ENCODE measurements at places on chromosomes 4 and X.

DNA sequence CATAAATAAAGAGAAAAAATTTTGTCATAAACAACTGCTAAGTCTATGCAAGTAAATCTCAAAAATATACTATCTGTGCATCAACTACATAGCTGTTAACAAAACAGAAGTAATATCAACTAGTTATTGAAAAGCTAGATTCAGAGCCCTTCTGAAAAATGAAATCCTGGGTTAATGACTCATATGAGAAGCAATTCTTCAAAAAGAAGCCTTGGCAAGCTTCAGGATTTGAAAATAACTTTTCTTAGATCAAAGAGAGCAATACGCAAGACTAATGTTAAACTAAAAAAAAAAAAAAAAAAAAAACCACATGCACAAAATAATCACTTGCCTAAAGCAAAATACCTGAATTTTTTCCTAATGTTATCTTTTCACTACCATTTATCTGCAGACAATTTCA is 566.1 kb upstream of the BOD1L1 start:
- no peak for DNase-seq

DNA sequence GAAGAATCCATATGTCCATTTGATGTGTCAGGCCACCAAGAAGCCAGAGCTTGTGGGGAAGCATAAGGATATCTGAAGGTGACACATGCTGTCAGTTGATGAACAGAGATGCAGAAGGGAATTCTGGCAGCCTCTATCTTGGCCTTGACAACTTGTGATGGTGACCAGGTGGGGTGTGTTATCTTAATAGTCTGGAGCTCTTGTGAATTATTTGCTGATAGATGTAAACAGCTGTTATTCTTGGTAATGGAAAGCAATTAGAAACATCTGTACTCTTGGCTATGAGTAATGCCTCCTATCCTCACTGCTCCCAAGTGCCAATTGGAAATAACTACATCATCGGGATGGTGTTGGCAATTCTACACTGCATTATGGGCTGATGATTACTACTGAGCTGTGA is 51.9 kb downstream of the NAA11 start:
- DNase-seq = no peak

DNA sequence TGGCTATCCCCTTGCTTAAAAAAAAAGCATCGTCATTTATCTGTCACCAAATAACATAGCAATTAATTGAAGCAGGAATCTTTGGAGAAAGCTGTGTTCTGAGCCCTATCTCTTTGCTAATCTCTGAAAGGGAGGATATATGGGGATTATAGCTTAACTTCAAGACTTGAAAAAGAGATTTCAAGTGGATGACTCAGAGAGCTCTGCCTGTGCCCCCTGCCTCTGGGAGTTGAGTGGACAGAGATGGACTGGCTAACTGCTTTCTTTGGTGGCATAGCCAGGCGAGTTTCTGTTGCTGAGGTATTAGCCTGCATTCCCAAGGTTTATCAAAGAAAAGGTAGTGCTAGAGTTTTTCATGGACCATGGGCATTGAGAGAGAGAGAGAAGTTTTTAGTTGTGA is 91.6 kb downstream of the DDIT4L start:
- DNase-seq = no peak

DNA sequence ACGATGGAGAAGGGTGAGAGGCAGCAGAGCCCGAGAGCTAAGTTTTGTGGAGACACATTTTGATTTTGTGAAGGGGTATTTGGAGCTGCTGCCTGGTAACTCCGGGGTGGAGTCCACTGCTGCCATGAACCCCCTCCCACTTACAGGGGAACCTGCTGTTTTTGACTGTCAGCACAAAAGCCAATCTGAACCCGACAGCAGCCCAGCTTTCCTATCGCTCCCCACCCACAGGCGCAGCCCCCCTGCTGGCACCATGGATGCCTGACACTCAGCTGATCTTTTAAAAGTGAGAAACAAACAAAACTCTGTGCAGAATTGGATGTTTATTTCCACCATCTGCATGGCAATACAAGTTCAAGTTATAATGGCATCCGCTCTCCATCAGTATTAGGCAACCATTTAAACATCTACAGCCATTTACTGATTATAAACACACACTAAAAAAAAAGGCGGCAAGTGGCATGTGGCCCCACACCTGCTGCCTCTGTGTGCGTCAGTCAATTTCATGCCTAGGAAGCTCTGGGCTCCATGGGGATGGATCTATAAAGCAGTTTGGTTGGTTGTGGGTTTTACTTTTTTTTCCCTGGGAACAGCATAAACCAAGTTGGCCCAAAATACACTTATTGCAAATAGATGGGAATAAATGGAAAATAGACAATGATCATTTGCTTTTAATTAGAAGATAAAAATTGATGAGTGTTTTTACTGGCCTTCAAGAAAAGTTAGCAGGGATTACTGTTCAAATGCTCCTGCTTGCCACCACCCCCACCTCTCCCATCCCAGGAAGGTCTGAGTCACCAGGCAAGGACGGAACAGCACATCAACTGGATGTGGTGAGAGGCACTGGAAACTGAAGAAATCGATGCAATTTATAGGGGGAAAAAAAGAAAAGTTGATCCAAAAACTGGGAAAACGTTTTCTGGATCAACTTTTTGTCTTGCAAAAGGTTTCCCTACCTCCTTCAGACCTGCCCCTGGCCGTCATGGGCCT is 46.0 kb downstream of the SEPSECS start:
- no peak for DNase-seq

GRCh38 chr4:156977435-156978160 is 6.0 kb upstream of the PDGFC start:
- no peak for DNase-seq

GRCh38 chr4:90328558-90328957 is 201.4 kb downstream of the CCSER1 start:
- DNase-seq = no peak

GRCh38 chr4:96003951-96004740 is 164.3 kb downstream of the PDHA2 start:
- no peak for DNase-seq

- DNase-seq = no peak
These were observed 1214.8 kb downstream of the STIM2 start for GRCh38 chr4:28075401-28075956.

DNA sequence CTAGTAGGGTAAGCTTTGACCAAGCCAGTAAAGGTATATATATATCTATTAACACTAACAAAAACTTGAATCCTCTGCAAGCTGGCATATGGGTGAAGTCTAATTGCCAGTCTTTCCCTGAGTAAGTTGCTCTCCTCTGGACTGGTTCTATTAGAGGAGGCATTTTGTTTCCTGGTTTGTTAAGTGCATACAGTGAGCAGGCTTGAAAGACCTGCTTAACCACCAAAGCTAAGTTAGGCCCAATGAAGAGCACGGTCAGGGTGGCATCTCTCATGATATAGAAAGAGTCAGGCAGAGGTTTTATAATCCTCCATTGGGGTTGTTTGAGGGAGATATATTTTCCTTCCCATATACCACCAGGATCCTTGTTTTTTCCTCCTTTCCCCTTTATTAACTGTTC is 9.6 kb upstream of the AREG start:
- no peak for DNase-seq

DNA sequence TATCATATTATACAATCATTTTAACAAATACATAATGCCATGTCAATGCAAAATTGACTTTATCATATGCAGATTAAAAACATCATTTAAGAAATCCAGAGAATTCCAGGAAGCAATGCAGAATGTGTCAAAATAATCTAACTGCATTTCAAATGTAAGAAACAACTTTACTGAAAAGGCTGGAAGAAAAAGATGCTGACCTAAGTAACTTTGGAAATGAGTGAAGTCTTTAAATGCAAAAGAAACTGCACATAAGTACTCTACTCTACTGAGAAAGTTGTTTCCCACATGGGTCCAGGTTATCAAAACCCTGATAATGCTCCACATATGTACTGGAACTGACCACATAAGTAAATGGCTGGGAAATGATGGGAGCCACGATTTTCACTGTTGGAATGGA is 149.9 kb downstream of the EVC2 start:
- no peak for DNase-seq

DNA sequence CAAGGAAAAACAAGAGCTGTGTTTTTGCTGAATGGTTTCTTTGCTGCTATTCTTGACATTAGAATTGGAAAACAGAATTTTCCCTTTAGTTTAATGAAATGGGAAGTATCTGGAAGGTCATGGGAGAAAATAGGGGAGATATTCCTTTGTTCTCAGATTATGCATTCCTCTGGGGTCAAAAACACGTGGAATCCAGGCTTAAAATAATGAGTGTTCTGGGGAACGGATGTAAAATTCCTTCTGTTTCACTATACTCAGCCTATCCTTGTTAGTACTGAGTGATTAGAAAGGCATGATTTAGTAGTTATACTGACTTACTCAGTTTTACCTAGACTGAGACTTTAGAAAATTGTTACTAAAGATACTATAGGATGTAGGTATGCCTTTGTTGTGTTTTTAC is 107.3 kb downstream of the ARHGAP10 start:
- DNase-seq = no peak

- no peak for DNase-seq
These were observed 146.6 kb upstream of the CPEB2 start for GRCh38 chr4:14855719-14856061.

GRCh38 chr4:8215001-8215427 is 15.9 kb downstream of the SH3TC1 start:
- no peak for DNase-seq

GRCh38 chr4:140602714-140603113 is 34.0 kb upstream of the UCP1 start:
- no peak for DNase-seq

GRCh38 chr4:7059662-7060061 is 8.2 kb downstream of the GRPEL1 start:
- DNase-seq = no peak

DNA sequence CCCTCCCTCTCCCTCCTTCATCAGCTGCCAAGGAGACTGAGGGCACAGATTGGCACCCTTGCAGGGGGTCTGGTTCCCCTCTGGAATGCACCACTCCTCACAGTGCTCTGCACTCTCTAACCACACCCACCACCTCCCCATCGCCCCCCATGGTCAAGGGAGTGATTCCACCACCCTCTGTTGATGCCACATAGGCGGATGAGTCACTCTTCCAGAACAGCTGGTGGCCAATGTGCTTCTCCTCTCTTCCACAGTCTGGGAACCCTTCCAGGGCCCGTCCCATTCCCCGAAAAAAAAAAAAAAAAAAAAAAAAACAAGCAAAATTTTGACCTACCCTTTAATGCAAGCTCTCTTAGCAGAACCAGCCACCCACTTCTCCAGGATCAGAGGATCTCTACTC is 341.3 kb upstream of the KLF3 start:
- DNase-seq = no peak

DNA sequence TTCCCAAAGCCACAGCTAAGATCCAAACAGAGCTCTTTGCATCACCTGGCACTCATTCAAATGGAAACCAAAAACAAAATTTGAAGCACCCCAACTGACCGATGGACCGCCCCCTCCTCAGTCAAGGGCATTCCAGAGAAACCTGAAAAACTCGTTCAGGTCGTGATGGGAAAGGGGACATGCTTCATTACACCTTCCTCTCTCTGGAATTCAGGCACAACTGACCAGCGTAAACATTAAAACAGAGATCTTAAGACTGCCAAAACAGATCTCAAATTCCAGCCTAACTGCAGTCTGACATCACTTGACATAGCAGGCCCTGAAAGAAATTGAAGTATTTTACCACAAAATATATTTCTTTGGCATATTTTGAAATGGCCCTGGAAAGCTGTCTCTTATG is 28.5 kb downstream of the PTTG2 start:
- DNase-seq = no peak

- no peak for DNase-seq
These were observed 46.5 kb downstream of the RAI2 start for GRCh38 chrX:17814557-17814956.

GRCh38 chrX:153782313-153782712 is 1.5 kb downstream of the SRPK3 start:
- no peak for DNase-seq

DNA sequence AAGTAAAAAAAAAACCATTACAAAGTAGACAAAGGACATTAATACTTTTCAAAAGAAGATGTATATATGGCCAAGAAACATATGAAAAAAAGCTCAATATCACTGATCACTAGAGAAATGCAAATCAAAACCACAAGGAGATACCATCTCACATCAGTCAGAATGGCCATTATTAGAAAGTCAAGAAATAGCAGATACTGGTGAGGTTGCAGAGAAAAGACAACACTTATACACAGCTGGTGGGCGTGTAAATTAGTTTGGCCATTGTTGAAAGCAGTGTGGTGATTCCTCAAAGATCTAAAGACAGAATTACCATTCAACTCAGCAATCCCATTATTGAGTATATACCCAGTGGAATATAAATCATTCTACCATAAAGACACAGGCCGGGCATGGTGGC is 39.3 kb downstream of the TASL start:
- no peak for DNase-seq

DNA sequence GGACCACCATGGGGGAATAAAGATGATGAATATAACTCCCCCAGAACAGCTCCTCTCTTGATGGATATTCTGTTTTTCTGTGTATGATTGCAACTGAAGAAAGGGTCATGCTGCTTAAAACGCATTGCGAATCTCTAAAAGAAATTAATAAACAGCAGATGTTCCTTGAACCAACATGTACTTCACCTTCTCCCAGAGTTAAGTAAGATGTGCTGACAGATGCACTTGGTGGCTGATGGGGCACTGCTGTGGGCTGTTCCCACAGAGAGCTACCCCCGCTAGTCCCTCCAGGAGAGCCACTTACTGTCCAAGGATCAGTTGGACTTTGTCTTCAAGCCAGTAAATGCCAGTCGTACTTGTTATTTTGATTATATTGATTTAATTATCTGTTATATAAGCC is 26.3 kb upstream of the C4orf54 start:
- DNase-seq = no peak

GRCh38 chr4:33930497-33930896 is 2313.8 kb downstream of the ARAP2 start:
- DNase-seq = no peak

DNA sequence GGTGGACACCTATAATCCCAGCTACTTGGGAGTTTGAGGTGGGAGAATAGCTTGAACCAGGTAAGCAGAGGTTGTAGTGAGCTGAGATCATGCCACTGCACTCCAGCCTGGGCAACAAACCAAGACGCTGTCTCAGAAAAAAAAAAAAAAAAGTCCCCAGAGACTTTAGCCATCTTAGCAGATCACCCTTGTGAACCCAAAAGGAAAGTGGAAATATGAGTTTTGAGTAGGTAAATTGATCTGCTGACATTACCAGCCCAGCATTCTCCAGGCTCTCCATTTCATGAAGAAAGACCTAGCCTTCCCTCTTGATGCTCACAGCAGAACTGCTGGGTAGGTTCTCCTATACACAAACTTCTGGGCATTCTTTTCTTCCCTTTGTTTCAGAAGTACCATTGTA is 24.5 kb upstream of the HNRNPD start:
- DNase-seq = no peak

GRCh38 chr4:15376594-15376993 is 51.2 kb upstream of the C1QTNF7 start:
- no peak for DNase-seq

- DNase-seq = no peak
These were observed 185.8 kb downstream of the ANKRD50 start for GRCh38 chr4:124526769-124527168.

DNA sequence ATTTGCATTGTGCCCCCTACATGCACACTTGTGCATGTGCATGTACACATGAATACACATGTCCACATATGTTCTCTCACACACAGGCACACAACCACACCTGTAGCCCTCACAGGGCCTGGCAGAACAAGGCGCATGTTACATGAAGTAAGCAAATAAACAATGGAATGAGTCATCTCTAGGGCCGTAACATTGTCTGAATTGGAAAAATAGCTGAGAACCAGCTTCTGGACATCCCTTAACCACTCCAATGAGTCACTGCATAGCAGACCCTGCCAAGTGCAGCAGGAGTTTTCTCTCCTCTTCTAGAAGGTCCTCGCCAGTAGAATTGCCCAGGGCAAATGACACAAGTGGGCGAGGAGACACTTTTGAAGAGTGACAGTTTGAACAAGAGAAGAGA is 66.1 kb downstream of the MAGEA10 start:
- no peak for DNase-seq
